ENCODE measurements at places on chromosomes 11 and 22.

GRCh38 chr11:35282221-35282882 is 137.0 kb downstream of the SLC1A2 start:
- DNase-seq = no peak

DNA sequence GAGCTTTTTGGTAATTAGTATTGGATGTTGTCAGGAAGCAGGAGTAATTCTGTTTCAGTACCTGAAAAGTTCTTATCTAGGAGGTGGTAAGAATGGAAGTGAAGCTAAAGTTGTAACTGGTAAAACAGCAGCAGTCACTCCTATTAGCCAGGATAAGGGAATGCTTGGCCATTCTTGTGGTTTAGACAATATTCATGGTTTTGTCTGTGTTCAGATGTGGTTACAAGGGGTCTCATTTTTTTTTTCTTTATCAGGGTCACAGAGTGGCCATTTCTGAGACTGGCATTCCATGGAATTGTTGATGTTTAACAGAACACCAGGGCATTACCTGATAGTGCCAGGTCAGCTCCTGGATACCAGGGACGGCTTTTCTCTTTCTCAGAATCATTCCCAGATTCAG is 23.8 kb downstream of the TAF1D start:
- no peak for DNase-seq

GRCh38 chr11:9150926-9151325 is 59.5 kb upstream of the SCUBE2 start:
- DNase-seq = no peak

GRCh38 chr11:13717331-13717730 is 48.9 kb downstream of the FAR1 start:
- no peak for DNase-seq

Measured in activated CD8-positive, alpha-beta memory T cell treated with anti-CD3 and anti-CD28 coated beads for 48 hours (primary cell).